ENCODE measurements at places on chromosomes 3 and 15.

DNA sequence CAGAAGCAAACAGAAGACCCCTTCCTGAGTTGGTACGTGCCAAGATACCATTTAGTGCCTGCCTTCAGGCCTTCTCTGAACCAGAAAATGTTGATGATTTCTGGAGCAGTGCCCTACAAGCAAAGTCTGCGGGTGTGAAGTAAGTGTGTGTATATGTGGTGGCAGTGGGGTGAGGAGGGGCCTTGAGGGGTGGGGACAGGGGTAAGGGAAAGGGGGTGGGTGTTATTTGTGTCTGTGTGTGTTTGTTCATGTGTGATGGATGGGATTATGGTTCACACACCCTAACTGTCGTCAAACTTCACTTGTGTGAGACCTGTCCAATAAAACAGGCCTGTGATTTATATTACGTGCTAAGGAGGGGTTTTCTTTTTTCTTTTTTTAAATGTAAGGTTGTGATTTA lies 92.2 kb downstream of the USP13 start:
- no peak for DNase-seq

- no peak for DNase-seq
Measured at GRCh38 chr3:132164469-132165092, 129.8 kb upstream of the CPNE4 start.

DNA sequence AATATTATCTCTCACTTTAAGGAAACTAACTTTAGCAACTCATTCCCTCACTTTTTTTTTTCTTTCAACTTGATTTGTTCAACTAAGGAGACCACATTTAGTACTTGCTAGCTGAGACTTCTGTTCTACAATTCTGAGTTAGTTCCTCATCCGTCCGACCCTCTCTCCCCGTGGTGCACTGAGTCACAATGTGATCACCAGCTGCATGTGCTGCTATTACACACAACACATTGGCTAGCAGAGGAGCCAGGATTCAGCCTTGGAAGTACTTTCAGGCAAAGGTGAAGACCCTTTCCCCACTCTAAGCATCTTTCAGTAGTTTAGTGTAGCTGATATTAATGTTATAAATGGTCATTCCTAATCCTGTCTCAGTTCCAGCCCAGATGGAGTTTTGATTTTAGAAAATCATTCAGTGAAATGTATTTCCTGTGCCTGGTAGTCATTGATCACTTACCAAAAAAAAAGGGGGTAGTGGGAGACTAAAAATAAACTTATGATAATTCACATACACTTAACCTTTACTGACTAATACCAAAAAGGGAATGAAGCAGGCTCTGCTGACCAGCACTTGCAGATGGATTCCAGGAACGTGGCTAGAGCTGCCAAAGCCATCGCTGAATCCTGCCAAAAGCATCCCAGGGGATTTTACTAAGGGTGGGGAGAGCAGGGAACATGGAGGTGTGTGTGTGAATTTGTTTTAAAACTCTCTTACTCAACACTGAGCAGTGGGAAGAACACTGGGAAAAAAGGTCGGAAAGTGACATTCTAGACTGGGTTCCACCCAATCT lies 424.8 kb downstream of the LPP start:
- no peak for DNase-seq

GRCh38 chr3:134985864-134986715 lies 191.0 kb downstream of the EPHB1 start:
- no peak for DNase-seq

DNA sequence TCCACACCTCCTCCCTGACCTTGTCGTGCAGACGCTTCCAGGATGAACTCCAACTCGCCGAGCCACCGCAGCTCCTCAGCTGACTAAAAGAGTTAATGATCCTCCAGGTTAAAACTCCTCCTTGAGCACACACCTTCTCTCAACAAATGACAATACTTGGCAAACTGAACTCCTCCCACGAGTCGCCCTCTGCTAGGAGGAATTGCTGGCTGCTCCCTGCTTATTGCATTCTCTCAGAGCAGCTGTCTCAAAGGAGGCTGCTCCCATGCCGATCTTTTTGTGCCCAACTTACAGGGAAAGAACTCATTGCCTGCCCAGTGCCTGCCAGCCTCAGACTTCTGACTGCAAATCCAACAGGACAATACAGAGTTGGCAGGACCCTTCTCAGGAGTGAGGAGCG lies at the start of gene ATP13A4:
Gene ATP13A4, minus strand, starts transcription at position 85 of the 400 bp plus-strand sequence. CDS start 96 bp downstream, outside the sequence.
- DNase-seq = no peak

- no peak for DNase-seq
Measured at GRCh38 chr15:96337365-96338023, 7.0 kb downstream of the NR2F2 start.

GRCh38 chr3:149701206-149701976 lies 43.6 kb upstream of the WWTR1 start:
- no peak for DNase-seq

GRCh38 chr15:58182460-58183163 lies 44.4 kb downstream of the AQP9 start:
- peak; percentile 11 for DNase-seq

GRCh38 chr15:75947092-75947491 lies 43.4 kb downstream of the FBXO22 start:
- no peak for DNase-seq

- DNase-seq = peak; percentile 10
Measured at GRCh38 chr15:55799291-55800212, 56.6 kb upstream of the PRTG start.

- DNase-seq = no peak
Measured at GRCh38 chr15:81940467-81941451, 105.1 kb downstream of the MEX3B start.

DNA sequence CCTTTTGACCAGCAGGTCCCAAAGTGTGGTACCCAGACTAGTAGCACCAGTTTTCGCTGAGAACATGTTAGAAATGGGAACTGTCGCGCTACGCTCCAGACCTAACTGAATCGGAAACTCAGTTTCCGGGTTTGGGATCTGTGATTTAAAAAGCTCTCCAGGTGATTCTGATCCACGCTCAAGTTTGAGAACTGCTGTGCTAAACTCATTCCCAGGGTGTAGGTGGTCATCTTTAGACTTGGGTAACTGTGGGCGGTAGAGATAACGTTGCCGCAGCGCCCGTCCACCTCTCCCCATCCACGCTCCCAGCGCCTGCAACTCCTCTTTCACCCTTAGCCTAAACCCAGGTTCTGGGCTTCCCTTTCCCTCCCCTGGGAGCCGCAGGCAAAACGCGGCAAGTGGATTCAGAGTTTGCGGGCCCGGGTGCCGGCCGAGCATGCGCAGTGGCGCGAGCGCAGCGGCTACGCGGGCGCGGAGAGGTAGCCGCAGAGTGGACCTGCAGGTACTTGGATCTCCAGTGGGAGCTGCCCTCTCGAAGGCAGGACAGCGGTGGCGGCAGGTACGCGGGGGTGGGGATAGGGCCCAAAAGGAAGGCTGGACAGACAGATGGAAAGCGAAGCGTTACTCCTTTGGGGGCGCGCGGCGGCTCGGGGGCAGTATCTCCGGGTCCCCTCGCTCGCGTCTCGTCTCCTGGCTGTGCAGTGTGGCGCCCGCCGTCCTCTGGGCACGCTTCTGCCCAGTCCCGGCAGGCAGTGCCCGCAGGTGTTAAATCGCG lies at the start of gene PLS1:
Gene PLS1, plus strand, starts transcription at position 443 of the 775 bp plus-strand sequence. CDS start 67,845 bp downstream, outside the sequence.
- peak; percentile 72 for DNase-seq

GRCh38 chr15:74839526-74840395 lies 3.2 kb downstream of the ULK3 start:
- no peak for DNase-seq

DNA sequence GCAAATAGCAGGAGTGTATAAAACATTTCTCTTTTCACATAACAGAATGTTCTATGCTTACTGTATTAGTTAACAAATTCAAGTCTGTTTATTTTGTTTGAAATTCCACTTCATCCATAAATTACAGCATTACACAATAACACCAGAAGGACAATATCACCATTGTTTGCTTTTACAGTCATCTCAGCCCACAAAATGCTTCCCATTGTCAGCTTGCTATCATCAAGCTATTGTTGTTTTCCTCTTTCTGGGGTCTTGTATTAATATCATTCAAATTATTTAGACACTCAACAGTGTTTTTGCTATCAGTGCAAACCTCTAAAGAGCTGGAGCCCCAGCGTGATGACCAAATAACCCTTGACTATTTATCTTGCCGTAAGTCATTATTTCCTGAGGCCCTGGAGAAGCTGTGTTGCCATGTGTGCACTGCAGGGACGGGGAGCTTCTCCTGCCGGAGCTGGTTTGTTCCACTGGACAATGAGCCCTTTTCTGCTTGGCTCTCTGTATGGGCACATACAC lies 1.1 kb downstream of the SAMMSON start:
- no peak for DNase-seq

DNA sequence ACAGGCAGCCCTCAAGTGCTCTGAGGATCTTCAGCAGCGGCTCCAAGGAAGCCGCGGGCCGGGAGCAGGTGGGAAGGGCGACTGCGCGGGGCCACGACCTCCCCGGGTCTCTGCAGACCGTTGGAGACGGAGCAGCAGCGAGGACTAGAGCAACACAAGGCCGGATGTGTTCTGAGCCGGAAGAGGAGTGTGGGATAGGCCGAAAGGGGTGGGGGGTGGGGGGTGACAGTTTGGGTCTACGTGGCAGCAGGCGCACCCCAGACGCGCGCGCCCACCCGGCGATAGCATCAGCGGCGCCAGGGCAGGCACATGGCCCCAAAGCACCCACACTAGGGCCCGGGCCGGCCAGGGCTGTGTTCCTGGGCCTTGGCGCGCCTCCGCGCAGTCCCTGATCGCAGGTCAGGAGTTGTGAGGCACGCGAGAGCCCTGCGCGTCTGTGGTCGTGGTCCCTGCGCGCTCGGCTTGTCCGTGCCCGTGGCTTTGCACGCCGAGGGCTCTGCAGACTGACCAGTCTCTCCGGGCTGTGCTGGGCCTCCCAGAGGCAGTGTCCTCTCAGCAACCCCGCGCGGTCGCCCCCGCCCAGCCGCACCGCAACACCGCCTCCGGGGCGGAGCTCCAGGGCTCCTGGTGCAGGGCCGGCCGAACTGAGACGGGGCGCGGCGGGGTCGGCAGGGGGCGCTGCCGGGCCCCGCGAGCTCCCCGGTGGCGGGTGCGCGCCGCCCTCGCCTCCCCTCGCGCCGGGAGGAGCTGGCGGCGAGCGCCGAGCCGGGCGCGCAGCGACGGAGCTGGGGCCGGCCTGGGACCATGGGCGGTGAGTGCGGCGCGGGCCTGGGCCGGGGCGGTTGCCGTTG lies at the start of gene PXYLP1:
Gene PXYLP1, plus strand, starts transcription at position 725 of the 851 bp plus-strand sequence. CDS start 28,351 bp downstream, outside the sequence.
- DNase-seq = peak; percentile 95

DNA sequence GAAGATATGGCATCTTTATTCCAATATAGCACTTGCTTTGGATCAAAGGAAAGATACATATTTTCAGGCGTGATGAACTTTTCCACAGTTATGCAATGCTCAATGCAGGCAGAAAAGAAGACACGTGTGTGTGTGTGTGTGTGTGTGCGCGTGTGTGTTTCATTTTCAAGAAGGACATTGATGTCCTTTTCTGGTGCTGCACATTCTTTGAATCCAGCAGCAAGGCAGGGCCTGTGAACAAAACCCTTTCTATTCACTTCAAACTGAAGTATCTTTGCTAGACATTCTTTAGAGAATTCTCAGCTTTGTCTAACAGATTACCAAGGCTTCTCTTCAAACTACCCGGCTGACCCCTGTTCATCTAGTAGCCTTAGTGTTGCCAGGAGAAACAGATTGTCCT lies 124.6 kb downstream of the CD47 start:
- no peak for DNase-seq

DNA sequence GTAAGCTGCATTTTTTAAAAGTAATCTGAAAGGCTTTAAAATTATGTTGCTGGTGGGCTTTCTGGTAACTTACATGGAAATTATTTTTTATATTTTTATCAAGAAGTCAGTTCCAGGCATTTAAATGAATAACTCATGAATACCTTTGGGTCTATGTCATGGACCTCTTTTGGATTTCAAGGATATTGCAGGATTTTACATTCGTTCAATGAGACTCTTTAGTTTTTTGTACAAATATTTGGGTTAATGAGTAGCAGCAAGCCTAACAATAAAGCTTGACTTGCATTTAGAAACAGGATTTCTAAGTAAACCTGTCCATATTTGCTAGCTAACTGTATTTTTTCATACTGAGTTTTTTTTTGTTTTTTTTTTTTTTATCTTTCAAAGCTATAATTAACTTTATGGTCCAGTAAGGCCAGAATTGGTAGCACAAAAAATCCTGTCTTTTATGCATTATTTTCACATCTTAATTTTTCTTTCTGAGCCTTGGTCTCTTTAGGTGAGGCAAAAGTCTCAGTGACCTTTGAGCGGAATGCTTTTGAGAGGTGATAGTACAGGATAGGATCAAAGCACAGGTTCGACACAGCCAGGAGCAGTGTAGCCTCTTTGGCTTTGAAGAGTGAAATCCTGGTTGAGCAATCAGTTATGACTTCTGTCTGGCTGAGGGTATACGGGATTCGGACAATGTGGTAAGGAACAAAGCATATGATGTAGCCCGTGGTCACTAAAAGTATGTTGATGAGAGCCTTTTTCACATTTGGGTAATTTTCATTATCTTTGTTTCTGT lies 4.8 kb downstream of the GPR171 start:
- DNase-seq = no peak

- DNase-seq = no peak
Measured at GRCh38 chr3:197165890-197166289, 132.5 kb downstream of the DLG1 start.

GRCh38 chr3:29649815-29650547 lies 369.1 kb downstream of the RBMS3 start:
- no peak for DNase-seq

- DNase-seq = no peak
Measured at GRCh38 chr15:97401195-97401594, 559.3 kb upstream of the ARRDC4 start.

GRCh38 chr15:77370580-77370979 lies 49.3 kb downstream of the PEAK1 start:
- DNase-seq = no peak

DNA sequence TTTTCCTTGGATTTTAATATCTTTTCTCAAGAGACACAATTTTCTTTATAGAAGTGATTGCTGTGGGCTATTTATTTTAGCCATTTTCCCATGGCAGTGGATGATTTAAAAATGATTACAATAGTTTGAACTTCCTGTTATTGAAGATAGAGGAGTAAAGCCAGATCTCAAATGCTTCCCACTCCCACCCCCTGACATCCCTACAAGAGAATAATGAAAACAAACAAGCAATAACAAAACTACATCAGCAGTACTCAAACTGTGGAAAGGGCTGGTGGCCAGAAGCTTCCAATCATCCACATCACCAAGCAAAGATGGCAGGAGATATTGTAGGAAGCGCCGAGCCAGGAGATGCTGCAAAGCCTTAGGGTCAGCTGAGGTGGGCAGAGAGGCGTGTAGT lies 831.1 kb upstream of the NR2F2 start:
- DNase-seq = no peak

DNA sequence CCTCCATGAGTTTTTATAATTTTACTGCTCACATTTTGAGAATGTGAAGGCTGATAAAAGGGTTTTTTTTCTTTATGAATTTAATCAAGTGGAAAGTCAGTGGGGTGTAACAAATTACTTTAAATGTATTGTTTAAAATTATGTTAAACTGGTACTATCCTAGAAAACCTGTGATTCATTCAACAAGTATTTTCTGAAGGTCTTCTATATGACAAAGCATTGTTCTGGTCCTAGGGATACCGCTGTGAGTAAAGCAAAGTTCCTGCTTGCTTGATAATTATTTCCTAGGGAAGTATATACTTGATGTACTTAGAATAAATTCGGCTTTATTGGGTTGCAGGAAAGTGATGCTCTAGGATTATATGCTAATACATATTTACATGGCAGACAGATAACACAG lies 152.8 kb upstream of the GOLGA6L4 start:
- no peak for DNase-seq

All from frontal cortex (tissue), 4 donors.